K562 (cell line): ENCODE measurements at places on chromosomes 2 and 18. TPM values are rescaled to one million over a fixed set of nuclear protein-coding genes. Genes with fewer than 3 reads are reported as not detected.

Gene ATOH8
- not detected in 2 replicates for total RNA-seq

Gene ZFP36L2
- total RNA-seq = 60.6 and 62.1 TPM in 2 replicates

Gene TFPI
- total RNA-seq = 74.7 and 83.0 TPM in 2 replicates

Gene ACMSD
- total RNA-seq = not detected in 2 replicates

Gene ARHGAP25
- total RNA-seq = 9.8 and 13.2 TPM in 2 replicates

Gene CHRND
- total RNA-seq = not detected in 2 replicates

Gene RIT2
- not detected in 2 replicates for total RNA-seq

Gene TMEM214
- 78.5 and 79.6 TPM in 2 replicates for total RNA-seq

Gene PKDCC
- total RNA-seq = 1.3 and 1.5 TPM in 2 replicates

Gene CSRNP3
- total RNA-seq = 0.04 TPM in 1 of 2 replicates, not detected in the other

Gene SMARCAL1
- total RNA-seq = 21.8 and 22.6 TPM in 2 replicates

- H3K4me3 ChIP-seq = no peak overlapping the region
- DNase-seq = no peak
- H3K27me3 ChIP-seq = peaks cover 16% of the 10 kb centered on the region
- H3K4me1 ChIP-seq = no peaks in the 10 kb centered on the region; the same call in 1 of the 2 replicates
- H3K36me3 ChIP-seq = no peaks in the 10 kb centered on the region
- no peak overlapping the region for H3K27ac ChIP-seq
These were observed 264.4 kb downstream of the LOXHD1 start for GRCh38 chr18:46392576-46392975.

DNA sequence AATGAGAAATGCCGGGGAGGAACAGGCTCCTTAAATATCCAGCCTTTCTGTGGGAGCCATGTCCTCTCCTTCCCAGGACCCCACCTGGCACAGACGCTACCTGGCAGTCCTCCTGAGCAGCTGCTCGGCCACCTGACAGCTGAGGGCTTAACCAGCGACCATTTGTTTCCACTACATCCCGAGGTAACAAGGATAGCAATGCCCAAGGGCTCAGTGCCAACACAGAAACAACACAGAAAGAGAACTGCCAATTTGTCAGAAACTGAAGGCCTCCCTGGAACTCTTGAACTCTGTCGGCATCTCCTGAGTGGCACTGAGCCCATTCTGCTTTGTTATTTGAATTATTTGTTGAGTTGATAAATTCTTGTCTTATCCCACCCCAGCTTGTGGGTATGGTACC lies 122.2 kb upstream of the ARHGAP28 start:
- H3K27ac ChIP-seq = no peak overlapping the region
- no peak for DNase-seq
- no peaks in the 10 kb centered on the region for H3K4me1 ChIP-seq
- H3K27me3 ChIP-seq = no peaks in the 10 kb centered on the region
- no peaks in the 10 kb centered on the region for H3K36me3 ChIP-seq

DNA sequence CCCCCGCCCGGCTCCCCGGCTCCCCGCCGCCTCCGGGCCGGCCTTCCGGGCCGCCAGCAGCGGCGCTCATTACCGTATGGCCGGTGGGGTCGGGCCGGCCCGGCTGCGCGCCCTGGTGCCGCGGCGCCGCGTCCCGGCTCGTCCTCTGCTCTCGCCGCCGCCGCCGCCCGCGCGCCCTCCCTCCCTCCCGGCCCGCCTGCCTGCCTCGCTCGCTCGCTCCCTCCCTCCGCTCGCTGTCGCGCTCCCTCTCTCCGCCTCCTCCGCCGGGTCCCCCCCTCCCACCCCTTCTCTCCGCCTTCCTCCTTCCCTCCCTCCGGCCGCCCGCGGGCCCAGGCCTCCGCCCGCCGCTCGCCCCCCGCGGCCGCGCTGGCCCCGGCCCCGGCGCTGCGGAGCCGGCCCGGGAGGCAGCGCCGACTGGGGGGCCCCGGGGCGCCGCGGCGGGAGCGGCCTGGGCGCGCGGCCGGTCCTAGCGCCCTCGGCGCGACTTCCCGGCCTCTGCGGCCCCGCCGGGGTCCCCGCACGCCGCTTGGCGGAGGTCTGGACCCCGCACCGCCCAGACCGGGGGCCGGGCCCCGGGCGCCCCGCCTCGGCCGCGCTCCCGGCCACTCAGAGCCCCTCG lies at the start of gene DNMT3A:
DNMT3A (minus strand) TSS at position 173 of the 619 bp plus-strand sequence. CDS start 27,941 bp downstream, outside the sequence.
- no peaks in the 10 kb centered on the region for H3K36me3 ChIP-seq
- H3K4me1 ChIP-seq = no peaks in the 10 kb centered on the region; the same call in 1 of the 3 replicates
- DNase-seq = peak; percentile 78
- no peak within 1 kb of the TSS for H3K27ac ChIP-seq
- peaks cover 55% of the 10 kb centered on the region for H3K27me3 ChIP-seq

- no peaks in the 10 kb centered on the region for H3K36me3 ChIP-seq
- peak; percentile 17 for DNase-seq
- no peaks in the 10 kb centered on the region for H3K27me3 ChIP-seq
- no peak overlapping the region for H3K27ac ChIP-seq
These were observed 32.2 kb downstream of the NHEJ1 start for GRCh38 chr2:219128396-219128795.

DNA sequence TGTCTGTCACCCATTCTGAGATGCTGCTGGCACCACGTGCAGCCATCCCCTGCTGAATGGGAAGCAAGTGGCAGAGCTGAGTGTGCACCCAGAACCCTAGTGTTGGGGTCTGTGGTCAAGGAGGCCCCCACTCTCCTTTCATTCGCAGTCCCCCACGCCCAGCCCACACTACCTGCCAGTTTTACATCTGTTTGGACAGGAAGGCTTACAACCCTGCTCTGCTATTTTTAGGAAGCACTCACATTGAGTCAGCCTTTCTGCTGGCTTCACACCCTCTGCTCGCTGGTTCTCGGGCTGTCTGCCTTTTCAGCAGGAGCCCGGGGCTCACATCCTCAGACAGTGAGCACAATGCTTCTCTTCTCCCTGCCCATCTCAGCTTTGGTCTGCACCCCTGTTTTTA lies 10.7 kb upstream of the ADCY3 start:
- H3K36me3 ChIP-seq = no peaks in the 10 kb centered on the region; the same call in 2 of the 3 replicates
- H3K4me1 ChIP-seq = peaks cover 17% of the 10 kb centered on the region
- no peaks in the 10 kb centered on the region for H3K27me3 ChIP-seq

GRCh38 chr2:3170792-3171455 lies 206.7 kb downstream of the EIPR1 start:
- no peaks in the 10 kb centered on the region; the same call in 2 of the 3 replicates for H3K36me3 ChIP-seq
- H3K27ac ChIP-seq = no peak overlapping the region
- no peaks in the 10 kb centered on the region for H3K4me1 ChIP-seq

DNA sequence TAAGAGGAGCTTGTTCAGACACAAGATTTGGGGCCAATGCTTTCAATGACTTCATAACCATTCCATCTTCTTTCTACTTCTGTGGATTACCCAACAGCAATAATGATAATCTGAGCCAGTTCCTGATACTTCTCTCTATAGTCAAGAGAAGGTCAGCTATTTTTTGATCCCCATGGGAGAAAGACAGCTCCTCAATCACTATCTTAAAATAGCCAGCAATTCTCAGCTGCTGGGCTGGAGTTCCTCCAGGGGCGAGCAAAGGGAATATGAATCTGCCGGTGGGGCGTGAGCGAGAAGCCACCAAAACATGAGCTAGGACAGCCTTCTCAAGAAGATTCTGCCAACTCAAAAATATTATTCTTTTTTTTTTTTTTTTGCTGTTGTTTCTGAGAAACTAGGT lies at the start of gene TMEM182:
TMEM182 (plus strand) TSS at position 269 of the 400 bp plus-strand sequence. CDS start 187 bp downstream, outside the sequence.
- no peak within 1 kb of the TSS for H3K4me3 ChIP-seq
- H3K27ac ChIP-seq = no peak within 1 kb of the TSS
- no peaks in the 10 kb centered on the region for H3K4me1 ChIP-seq
- no peak for DNase-seq
- peaks cover 8% of the 10 kb centered on the region; the same call in 2 of the 3 replicates for H3K36me3 ChIP-seq

DNA sequence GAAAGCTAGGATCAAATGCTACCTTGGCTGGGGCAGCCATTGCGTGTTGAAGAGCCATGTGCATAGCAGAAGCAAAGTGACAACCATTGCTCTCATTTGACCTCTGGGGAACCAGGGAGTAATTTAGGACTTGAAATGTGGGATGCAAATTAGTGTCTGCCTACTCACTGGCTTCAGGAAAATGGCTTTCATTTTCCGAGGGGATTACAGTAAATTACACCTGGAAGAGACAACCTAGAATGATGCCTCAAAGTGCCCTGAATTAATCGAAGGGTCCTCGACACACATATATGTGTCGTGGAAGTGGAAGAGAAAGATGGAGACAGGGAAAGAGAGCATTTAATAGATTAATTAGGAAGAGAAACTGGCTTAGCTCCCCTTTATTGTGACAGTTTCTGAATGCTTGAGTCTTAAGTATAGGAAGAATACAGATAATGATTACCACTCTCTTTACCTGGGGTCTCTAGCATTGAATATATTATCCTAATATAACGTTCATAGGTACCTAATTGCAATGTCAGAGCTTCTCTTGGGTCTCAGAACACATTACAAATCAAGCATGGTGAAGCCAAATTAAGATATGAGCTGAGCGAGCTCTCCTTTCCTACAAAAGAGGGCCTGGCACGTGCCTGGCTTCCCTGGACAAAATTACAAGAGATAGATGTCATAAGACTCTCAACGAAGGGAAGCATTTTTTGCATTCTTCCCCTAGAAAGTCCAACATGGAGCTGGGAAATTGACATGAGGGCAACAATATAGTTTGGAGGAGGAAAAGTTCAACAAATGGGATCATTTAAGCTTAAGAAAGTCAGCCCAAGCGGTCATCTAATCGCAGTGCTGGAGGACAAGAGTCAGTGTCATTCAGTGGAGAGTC lies 59.5 kb downstream of the MYCN start:
- H3K27ac ChIP-seq = no peak overlapping the region
- H3K27me3 ChIP-seq = peaks cover 14% of the 10 kb centered on the region
- H3K4me3 ChIP-seq = no peak overlapping the region
- H3K4me1 ChIP-seq = no peaks in the 10 kb centered on the region

DNA sequence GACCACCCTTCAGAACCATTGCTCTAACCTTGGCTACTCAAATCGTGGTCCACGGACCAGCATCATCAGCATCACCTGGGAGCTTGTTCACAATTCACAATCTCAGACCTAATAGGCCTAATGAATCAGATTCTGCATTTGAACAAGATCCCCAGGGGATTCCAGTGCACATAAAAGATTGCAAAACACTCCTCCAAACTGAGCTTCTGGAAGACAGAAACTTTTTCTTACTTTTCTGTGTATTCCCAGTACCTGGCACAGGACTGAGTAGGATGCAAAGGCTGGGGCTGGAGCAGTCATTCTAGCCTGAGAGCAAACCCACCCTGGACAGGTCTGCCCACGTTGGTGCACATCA lies 115.1 kb upstream of the COPS8 start:
- H3K4me1 ChIP-seq = no peaks in the 10 kb centered on the region
- H3K27ac ChIP-seq = no peak overlapping the region
- DNase-seq = no peak
- no peak overlapping the region for H3K4me3 ChIP-seq

- H3K4me1 ChIP-seq = no peaks in the 10 kb centered on the region
- H3K4me3 ChIP-seq = no peak overlapping the region
- H3K27ac ChIP-seq = no peak overlapping the region
- peaks cover 3% of the 10 kb centered on the region; the same call in 2 of the 3 replicates for H3K27me3 ChIP-seq
- H3K36me3 ChIP-seq = no peaks in the 10 kb centered on the region
These were observed 76.1 kb upstream of the DNMT3A start for GRCh38 chr2:25417715-25418369.

- no peaks in the 10 kb centered on the region for H3K4me1 ChIP-seq
- H3K27me3 ChIP-seq = no peaks in the 10 kb centered on the region
- no peak overlapping the region for H3K27ac ChIP-seq
- no peak for DNase-seq
- H3K4me3 ChIP-seq = no peak overlapping the region
These were observed 157.3 kb upstream of the MMADHC start for GRCh38 chr2:149744865-149745264.

DNA sequence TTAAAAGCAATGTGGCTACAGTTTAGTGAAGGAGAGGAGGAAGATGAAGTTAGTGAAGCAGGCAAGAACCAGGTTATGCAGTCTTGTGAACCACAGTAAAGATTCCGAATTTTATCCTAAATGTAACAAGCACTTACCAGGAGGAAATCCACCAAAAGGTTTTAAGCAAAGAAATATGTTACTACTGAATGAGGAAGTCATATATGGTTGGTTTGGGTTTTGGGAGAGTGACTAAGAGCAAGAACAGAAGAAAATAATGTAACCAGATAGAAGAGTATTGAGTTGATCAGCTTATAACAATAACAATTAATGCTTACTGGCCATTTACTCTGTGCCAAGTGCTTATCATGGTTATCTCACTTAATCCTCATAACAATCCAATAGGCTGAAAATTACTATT lies 1.9 kb downstream of the USP37 start:
- no peak overlapping the region for H3K4me3 ChIP-seq
- no peaks in the 10 kb centered on the region for H3K27me3 ChIP-seq
- DNase-seq = no peak
- H3K36me3 ChIP-seq = peaks cover 42% of the 10 kb centered on the region; the same call in 2 of the 3 replicates
- H3K27ac ChIP-seq = no peak overlapping the region
- H3K4me1 ChIP-seq = peaks cover 9% of the 10 kb centered on the region

- no peaks in the 10 kb centered on the region for H3K36me3 ChIP-seq
- no peak overlapping the region for H3K27ac ChIP-seq
- H3K4me1 ChIP-seq = no peaks in the 10 kb centered on the region
- no peak overlapping the region for H3K4me3 ChIP-seq
- peaks cover 2% of the 10 kb centered on the region; the same call in 1 of the 3 replicates for H3K27me3 ChIP-seq
These were observed 154.2 kb upstream of the GATA6 start for GRCh38 chr18:22015156-22015555.

DNA sequence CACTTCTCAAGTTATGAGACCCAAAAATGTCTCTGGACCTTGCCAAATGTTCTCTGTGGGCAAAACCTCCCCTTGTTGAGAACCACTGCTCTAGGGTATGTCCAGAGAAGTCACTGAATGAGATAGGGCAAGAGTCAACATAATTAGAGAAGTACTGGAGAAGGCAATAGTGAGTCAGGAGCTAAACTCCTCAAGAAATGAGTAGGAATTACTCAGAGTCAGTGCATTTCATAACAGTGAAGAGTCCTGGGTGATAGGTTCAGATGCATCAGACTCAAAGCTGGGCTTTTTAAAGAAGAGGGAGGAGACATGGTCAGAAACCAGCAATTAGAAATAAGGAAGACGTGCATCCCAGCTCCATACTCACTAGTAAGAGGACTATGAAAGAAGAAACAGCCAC lies 38.6 kb upstream of the IHH start:
- H3K4me1 ChIP-seq = no peaks in the 10 kb centered on the region
- H3K4me3 ChIP-seq = no peak overlapping the region
- DNase-seq = no peak
- no peak overlapping the region for H3K27ac ChIP-seq
- H3K27me3 ChIP-seq = no peaks in the 10 kb centered on the region
